ENCODE measurements at places on chromosomes 1 and 21. TPM values are rescaled to one million over a fixed set of nuclear protein-coding genes. Genes with fewer than 3 reads are reported as not detected.

DNA sequence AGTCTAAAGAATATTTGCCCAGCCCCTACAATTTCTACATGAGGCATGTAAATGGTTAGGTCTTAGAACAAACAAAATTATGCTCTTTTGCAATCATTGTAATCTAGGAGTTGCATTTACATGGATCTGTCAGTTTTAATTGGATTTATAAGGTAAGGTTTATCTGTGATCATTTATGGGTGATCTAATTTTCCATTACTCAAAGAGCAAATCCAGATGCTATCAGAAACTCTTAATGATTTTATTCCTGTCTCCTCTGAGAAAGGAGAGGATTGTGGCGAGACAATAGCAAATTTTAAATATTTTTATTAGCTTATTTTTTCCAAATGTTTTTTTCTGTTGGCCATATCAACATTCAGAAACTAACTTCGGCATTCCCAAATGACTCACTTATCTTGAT lies 14.2 kb upstream of the NEGR1 start:
- DNase-seq = no peak

GRCh38 chr1:45260244-45260643 lies 53.8 kb upstream of the ZSWIM5 start:
- DNase-seq = no peak

DNA sequence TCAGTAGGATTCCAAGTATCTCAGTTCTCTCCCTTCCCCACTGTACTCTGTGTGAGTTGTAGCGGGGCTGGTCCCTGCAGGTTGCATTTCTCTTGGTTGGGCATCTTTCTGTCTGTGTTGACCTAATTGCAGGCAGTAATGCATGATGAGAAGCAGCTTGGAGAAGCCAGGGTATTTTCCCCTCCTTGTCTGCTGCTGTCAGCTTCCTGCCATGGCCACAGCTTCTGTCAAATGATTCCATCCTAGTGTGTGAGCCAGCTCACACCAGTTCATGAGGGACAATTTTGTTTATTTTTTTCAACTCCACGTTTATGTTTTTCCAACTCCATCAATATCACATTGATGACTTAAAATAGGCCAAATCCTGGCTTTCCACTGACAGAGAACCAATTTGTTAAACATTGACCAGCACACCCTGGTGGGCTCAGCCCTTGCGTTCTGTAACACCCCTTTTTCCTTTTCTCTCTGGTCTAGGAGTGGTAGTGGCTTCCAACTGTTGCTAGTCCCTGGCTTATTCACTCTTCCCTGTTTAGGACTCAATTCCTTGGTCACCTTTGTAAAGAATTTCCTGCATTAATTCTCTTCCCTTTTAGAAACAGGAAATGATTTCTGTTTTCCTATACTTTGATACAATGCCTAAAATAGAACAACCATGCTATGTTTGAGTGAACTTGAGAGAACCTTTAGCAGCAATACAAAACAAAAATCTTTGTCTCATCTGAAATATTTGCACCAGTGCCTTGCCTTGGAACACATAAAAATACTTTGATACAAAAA lies 44.9 kb upstream of the APOBEC4 start:
- no peak for DNase-seq

GRCh38 chr1:59115865-59116264 lies 181.0 kb upstream of the FGGY start:
- no peak for DNase-seq

MCOLN3 gene
- polyA plus RNA-seq = 2.7 TPM

- DNase-seq = no peak
Observed at GRCh38 chr1:17606826-17607440, 67.4 kb downstream of the ARHGEF10L start.

SLAMF7 gene
- 105 TPM for polyA plus RNA-seq
